Activated CD4-positive, alpha-beta T cell treated with anti-CD3 and anti-CD28 coated beads for 48 hours (primary cell): ENCODE measurements at places on chromosomes 12 and 14.

DNA sequence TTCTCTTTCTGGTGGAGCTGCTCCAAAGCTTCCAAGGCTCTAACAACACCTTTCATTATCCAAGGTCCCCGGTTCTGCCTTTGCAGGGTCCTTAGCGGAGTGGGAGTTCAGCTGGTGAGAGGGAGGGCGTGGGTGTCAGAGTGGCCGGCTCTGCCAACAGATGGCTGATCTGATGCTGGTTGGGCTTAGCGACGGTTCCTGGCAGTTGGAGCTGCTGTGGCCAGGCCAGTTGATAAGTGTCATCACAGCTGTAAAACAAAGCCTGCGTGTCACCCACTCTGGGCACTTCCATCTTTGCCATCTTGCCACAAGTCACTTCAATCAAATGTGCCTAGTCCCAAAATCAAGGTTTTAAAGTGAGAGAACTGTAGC, 36.3 kb downstream of the RIN3 start:
- no peak for DNase-seq

GRCh38 chr12:100463661-100464060, 10.0 kb upstream of the NR1H4 start:
- DNase-seq = no peak

DNA sequence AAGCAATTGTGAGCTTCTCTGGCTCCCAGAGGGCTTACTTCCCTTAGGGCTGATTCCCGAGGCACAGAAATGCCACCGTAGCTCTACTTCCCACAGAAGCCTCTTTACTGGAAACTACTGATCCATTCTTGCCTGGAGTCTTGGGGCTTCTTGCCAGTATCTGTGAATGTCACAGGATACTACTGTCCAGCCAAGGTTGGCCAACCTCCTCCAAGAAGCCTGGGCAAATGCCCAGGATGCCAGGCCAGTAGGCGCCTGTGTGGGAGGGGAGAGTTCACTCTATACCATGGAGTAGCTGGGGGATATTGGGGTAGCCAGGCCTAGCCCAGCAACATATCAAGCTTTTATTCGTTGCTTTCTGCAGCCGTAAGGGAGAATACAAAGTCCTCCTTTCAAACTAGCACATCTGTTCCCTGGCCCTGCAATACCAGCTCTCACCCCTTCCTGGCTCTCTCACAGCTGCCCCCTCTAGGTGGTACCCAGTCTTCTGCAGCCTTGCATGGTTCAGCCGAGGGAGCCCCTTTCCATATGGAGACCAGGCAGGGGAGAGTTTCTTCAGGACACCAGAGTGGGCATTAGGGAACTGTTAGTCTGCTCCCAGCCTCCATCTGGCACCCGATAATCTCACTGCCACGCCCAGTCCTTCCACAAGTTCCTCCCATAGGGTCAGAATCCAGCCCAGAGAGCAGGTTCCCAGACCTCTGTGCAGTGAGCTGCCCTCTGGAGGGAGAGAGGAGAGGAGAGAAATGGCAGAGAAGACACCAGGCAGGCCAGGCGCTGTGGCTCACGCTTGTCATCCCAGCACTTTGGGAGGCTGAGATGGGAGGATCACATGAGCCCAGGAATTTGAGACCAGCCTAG, 24.3 kb upstream of the PLEK2 start:
- no peak for DNase-seq

- no peak for DNase-seq
Observed at GRCh38 chr14:67221248-67221981, 19.8 kb upstream of the PALS1 start.

DNA sequence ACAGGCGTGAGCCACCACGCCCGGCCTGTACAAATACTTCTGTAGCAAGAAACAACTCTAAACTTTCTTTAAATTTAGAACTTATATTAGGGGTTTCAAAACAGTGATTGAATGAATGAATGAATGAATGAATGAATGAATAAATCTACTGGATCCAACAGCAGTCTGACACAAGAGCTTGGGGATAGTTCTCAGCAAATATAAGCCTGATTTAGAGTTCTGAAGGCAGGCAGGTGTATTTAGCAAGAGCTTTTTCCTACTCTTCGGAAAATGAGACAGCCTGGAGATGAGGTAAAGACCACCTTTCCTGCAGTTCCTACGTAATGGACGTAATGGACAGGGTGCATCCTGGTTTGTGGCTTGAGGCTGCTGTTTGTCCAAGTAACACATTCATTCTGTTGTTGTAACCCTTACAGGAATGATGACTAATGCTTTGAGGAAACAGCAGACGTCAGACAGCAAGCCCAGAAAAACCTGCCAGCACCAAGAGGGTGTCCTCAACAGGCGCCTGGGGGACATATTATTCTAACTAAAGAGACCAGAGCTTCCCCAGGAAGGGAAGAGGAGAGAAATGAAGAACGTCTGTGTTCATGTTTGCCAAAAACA, 277.4 kb upstream of the SOX5 start:
- DNase-seq = no peak

- no peak for DNase-seq
Observed at GRCh38 chr12:68619541-68619940, 8.8 kb downstream of the RAP1B start.

- DNase-seq = no peak
Observed at GRCh38 chr12:52023976-52024688, 17.4 kb downstream of the TAMALIN start.

DNA sequence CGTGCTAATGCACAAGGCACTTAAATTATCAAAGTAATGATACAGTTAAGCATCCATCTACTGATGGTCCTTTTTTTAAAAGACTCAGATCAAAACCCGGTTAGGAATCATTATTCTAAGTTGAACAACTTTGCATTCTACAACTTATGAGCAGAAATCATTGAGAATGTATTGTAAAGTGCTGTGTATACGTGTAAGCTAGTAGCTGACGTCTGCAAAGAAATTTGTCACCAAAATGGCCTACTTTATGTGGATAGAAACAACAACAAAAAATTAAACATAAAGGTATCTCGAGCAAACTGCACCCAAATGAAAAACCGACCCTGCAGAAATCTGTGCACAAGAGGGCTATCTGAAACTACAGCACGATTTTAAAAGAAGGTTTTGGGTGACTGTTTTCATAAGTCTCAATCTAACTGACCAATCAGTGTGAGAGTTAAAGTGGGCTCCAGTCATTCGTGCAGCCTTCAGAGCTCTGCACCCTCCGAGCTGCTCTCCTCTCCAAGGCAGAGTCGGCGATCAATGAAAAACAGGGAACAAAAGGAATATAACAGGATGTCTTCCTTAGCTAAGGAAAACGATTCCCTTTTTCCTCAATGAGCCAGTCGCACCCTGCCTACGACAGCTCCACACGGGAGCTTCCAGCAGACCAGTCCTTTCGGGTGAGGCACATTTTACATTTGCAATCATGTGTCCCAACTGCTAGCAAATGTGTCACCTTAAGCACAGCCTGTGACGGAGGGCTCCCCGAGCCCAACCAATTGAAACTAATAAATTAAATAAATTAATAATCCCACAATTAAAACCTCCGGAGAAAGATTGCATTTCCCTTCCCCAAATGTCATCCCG, 200.7 kb upstream of the FOXN3 start:
- peak; percentile 48 for DNase-seq

GRCh38 chr14:56002342-56002741, 115.9 kb upstream of the PELI2 start:
- no peak for DNase-seq
